Tibial nerve (tissue), 4 donors: ENCODE measurements at places on chromosomes 6 and 20. TPM values are rescaled to one million over a fixed set of nuclear protein-coding genes. Genes with fewer than 3 reads are reported as not detected.

GRCh38 chr6:37990762-37991525, 171.4 kb downstream of the ZFAND3 start:
- H3K27me3 ChIP-seq = no peaks in the 10 kb centered on the region
- no peak overlapping the region for H3K4me3 ChIP-seq
- H3K36me3 ChIP-seq = no peaks in the 10 kb centered on the region
- no peak for DNase-seq
- no peak overlapping the region for H3K27ac ChIP-seq

- no peak overlapping the region for H3K4me3 ChIP-seq
- no peaks in the 10 kb centered on the region for H3K36me3 ChIP-seq
- H3K4me1 ChIP-seq = peaks cover 8% of the 10 kb centered on the region
Measured at GRCh38 chr6:4861564-4861963, 85.4 kb downstream of the CDYL start.

- H3K4me1 ChIP-seq = no peaks in the 10 kb centered on the region
- peak overlapping the region; percentile 27 for H3K4me3 ChIP-seq
- H3K27me3 ChIP-seq = no peaks in the 10 kb centered on the region
- DNase-seq = no peak
- no peaks in the 10 kb centered on the region for H3K36me3 ChIP-seq
- peak overlapping the region; percentile 90 for H3K27ac ChIP-seq
Measured at GRCh38 chr6:35018182-35018519, 123.0 kb downstream of the TCP11 start.

DNA sequence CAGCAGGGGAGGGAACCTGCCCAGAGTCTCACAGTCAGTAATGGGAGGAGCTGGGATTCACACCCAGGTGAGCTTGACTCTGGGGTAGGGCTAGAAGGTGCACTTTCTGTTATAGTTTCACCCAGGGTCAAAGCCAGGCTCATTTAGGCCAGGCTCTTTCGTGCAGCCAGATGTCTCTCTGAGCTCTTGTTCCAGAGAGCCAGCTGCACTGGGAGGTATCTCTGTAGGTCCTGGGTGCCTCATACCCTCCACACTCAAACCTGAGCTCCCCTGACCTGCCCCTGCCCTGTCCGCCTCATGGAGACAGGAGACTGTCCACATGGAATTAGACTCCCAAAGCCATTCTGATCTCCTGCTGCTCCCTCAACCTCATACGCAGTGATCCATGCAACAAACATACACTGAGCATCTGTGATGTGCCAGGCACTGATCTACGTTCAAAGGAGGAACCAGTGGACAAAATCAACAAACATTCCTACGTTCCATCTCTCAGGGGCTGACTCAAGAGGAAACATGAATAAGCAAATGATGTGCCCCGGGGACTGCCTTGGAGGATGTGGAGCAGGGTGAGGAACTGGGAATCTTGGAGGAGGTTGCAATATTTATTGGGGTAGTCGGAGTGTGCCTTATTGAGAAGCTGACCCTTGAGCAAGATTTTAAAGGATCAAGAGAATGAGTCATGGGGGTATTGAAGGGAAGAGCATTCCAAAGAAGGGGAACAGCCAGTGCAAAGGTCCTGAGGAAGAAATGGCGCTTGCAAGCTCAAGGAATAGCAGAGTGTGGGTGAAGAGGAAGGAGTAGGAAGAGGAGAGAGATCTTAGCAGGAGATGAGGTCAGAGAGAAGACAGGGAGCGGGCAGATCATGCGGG, 71.3 kb upstream of the TOX2 start:
- DNase-seq = no peak
- no peaks in the 10 kb centered on the region for H3K36me3 ChIP-seq
- no peak overlapping the region for H3K27ac ChIP-seq
- no peaks in the 10 kb centered on the region for H3K27me3 ChIP-seq
- H3K4me1 ChIP-seq = no peaks in the 10 kb centered on the region

GRCh38 chr20:13676682-13677081, 38.0 kb upstream of the TASP1 start:
- DNase-seq = no peak
- H3K4me3 ChIP-seq = no peak overlapping the region
- no peaks in the 10 kb centered on the region for H3K27me3 ChIP-seq
- no peaks in the 10 kb centered on the region for H3K4me1 ChIP-seq

DNA sequence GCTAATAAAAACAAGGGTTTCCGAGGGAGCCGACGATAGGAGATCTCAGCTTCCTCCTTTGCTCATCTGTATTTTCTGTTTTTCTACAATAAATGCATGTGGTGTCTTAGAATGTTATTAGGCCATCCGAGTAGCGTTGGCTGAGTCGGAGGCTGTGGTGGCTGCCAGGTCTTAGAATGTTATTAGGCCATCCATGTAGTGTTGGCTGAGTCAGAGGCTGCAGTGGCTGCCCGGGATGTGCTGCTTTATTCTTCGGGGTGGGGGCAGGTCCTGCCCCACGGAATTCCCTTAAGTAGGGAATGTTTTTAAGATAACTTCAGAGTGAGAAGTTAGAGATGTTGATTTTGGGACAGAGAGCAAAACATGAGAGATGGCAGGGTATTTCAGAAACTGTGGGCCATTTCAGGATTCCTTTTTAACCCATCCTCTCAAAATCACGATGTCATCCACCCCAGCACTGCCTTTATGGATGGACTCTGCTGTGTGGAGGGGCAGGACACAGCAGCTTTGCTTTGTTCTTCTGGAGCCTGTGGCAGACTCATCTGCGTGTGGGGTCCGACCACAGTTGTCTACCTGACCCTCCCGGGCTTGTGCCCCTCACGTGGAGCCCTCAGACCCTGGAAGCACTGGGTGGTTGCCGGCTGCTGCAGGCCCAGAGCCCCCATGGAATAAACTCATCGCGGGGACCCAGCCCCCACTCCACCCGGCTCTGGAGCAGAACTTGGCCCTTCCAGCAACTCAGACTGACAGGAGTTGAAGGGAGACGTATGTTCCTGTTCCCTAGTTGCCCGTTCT, 20.4 kb downstream of the OSBPL2 start:
- H3K4me1 ChIP-seq = no peaks in the 10 kb centered on the region
- no peaks in the 10 kb centered on the region for H3K27me3 ChIP-seq
- peak; percentile 26 for DNase-seq
- peaks cover 15% of the 10 kb centered on the region for H3K36me3 ChIP-seq
- no peak overlapping the region for H3K27ac ChIP-seq

GRCh38 chr6:137705160-137706082, 161.6 kb upstream of the TNFAIP3 start:
- H3K27me3 ChIP-seq = no peaks in the 10 kb centered on the region
- H3K4me1 ChIP-seq = no peaks in the 10 kb centered on the region
- no peak overlapping the region for H3K27ac ChIP-seq
- H3K4me3 ChIP-seq = no peak overlapping the region

DNA sequence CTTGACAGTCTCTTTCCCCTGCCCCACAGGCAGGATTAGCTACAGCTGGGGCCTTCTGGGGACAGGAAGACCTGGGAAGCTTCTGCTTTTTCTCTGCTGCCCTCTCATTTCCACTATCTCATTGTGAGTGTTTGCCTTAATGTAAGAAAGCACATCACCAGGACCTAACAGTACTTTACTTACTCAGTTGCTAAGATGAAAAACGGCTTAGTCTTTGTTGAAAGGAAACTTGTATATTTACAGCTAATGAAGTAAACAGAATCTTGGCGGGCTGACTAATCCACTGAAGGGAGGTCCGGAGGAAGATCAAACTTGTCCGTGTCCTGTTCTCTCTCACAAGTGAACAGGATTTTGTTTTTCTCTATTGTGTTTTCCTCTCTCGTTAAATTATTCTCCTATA, 128.6 kb downstream of the SOD2 start:
- H3K36me3 ChIP-seq = no peaks in the 10 kb centered on the region
- H3K4me1 ChIP-seq = no peaks in the 10 kb centered on the region
- no peak for DNase-seq
- no peak overlapping the region for H3K27ac ChIP-seq

- DNase-seq = no peak
- no peak overlapping the region for H3K4me3 ChIP-seq
- peaks cover 2% of the 10 kb centered on the region for H3K36me3 ChIP-seq
- H3K27me3 ChIP-seq = no peaks in the 10 kb centered on the region
- peaks cover 58% of the 10 kb centered on the region for H3K4me1 ChIP-seq
Measured at GRCh38 chr20:17648791-17649730, 33.0 kb downstream of the RRBP1 start.

DNA sequence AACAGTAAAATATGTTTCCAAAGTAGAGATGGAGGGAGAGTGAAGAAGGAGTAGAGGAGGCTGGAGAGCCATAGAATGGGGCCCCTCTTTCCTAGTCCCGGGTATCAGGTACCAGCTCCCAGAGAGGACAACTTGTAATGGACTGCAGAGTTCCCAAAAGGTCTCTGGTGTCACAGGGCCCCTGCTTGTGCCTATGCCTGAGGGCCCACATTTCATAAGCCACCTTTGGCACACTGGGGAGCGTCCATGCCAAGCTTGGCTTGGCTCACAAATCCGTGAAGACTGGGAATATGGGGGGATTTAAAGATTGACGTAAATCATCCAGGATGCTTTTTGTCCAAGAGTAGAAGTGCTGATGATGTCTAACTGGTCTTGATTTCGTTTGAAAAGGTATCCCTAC, 16.4 kb upstream of the SLC22A3 start:
- H3K27me3 ChIP-seq = no peaks in the 10 kb centered on the region
- H3K4me3 ChIP-seq = no peak overlapping the region
- H3K4me1 ChIP-seq = no peaks in the 10 kb centered on the region
- H3K36me3 ChIP-seq = no peaks in the 10 kb centered on the region
- DNase-seq = no peak

- DNase-seq = no peak
- H3K4me3 ChIP-seq = no peak overlapping the region
Measured at GRCh38 chr20:2080532-2081224, 20.9 kb upstream of the STK35 start.

GRCh38 chr6:110710115-110710514, 105.2 kb downstream of the CDK19 start:
- H3K27me3 ChIP-seq = no peaks in the 10 kb centered on the region
- H3K4me1 ChIP-seq = no peaks in the 10 kb centered on the region
- H3K36me3 ChIP-seq = no peaks in the 10 kb centered on the region
- H3K27ac ChIP-seq = no peak overlapping the region
- DNase-seq = no peak
- H3K4me3 ChIP-seq = no peak overlapping the region

GRCh38 chr6:166940643-166941068, 15.7 kb downstream of the RNASET2 start:
- no peaks in the 10 kb centered on the region for H3K4me1 ChIP-seq
- H3K4me3 ChIP-seq = no peak overlapping the region
- H3K27ac ChIP-seq = no peak overlapping the region
- H3K36me3 ChIP-seq = peaks cover 47% of the 10 kb centered on the region
- no peaks in the 10 kb centered on the region for H3K27me3 ChIP-seq

DNA sequence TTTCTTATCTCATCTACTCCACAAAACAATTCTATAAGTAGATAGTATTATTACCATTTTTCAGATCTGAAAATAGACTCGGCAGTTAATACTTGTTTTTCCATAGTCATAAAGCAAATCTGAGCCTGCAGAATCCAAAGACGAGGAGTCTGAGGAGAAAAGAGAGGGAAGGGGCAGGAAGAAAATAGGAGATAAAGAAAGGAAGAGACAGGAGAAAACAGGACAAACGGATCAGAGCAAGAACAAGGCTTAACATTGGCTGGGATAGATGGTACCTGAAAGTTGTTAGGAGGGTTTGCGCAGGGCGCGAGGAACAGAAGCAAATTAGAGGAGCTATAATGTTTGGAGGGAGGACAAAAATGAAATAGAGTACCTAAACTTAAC, 639 bp upstream of the PPIL1 start:
- H3K27ac ChIP-seq = no peak overlapping the region
- H3K36me3 ChIP-seq = peaks cover 9% of the 10 kb centered on the region
- H3K4me3 ChIP-seq = peak overlapping the region; percentile 96
- no peak for DNase-seq
- H3K27me3 ChIP-seq = no peaks in the 10 kb centered on the region
- peaks cover 5% of the 10 kb centered on the region for H3K4me1 ChIP-seq

DNA sequence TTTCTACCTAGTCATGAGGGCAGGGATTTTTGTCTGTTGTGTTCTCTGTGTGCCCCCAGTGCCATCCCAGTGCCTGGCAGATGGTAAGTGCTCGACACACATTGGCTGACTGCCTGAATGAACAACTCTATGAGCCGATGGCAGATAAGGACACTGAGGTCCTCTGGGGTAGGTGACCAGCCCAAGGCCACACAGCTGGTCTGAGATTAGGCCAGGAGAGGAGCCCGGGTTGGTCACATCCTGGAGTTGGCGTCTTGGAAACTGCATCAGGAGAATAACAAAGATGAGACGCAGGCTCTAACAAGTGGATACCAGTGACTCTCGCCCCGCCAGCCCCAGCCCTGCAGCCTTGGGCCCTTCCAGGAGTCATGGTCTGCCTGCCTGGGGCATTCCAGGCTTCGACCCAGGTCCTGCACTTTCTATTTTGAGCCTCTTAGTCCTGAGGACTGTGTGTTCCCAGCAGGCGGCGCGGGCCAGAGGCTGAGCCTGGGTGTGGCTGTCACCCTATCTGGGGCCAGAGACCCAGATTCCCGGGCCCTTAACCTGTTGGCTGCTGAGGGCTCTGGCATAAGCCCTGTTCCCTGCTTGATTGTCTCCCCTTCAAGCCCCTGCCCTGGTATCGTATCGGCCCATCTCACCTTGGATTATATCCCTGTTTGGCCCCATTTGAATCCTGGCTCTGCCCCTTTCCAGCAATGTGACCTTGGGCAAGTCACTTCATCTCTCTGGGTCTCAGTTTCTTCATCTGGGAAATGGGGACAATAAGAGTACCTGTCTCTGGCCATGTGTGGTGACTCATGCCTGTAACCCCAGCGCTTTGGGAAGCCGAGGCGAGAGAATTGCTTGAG, 88.3 kb downstream of the CEBPB start:
- no peaks in the 10 kb centered on the region for H3K36me3 ChIP-seq
- H3K4me3 ChIP-seq = no peak overlapping the region
- no peaks in the 10 kb centered on the region for H3K4me1 ChIP-seq
- peak; percentile 73 for DNase-seq
- no peaks in the 10 kb centered on the region for H3K27me3 ChIP-seq
- peak overlapping the region; percentile 58 for H3K27ac ChIP-seq

- H3K4me3 ChIP-seq = no peak overlapping the region
- no peak for DNase-seq
- no peaks in the 10 kb centered on the region for H3K36me3 ChIP-seq
- no peaks in the 10 kb centered on the region for H3K4me1 ChIP-seq
Measured at GRCh38 chr6:40535819-40536380, 51.3 kb downstream of the LRFN2 start.

- H3K27ac ChIP-seq = no peak overlapping the region
- H3K27me3 ChIP-seq = no peaks in the 10 kb centered on the region
- no peak for DNase-seq
- no peaks in the 10 kb centered on the region for H3K36me3 ChIP-seq
Measured at GRCh38 chr20:34941226-34941625, 14.4 kb downstream of the GSS start.

The PNRC1 gene
- total RNA-seq = 264 TPM

The RAMACL gene
- total RNA-seq = 10.8 TPM

The HSPA1L gene
- 0.44 TPM for total RNA-seq

The SIRPA gene
- total RNA-seq = 45.3 TPM

The SNAP91 gene
- 4.3 TPM for total RNA-seq

The TFAP2D gene
- total RNA-seq = not detected

The CRIP3 gene
- 6.1 TPM for total RNA-seq

The LST1 gene
- total RNA-seq = 22.7 TPM

The RAB32 gene
- total RNA-seq = 44.4 TPM

The TMC2 gene
- 0.21 TPM for total RNA-seq

The TMEM242 gene
- 8.2 TPM for total RNA-seq

The FNDC11 gene
- total RNA-seq = 1.4 TPM

The MEP1A gene
- not detected for total RNA-seq

The FNDC1 gene
- total RNA-seq = 6.3 TPM
